ENCODE measurements at places on chromosomes 5 and 9. TPM values are rescaled to one million over a fixed set of nuclear protein-coding genes. Genes with fewer than 3 reads are reported as not detected.
A peak's percentile ranks its signal among the peaks of the same experiment; 100 is the strongest.

The KIF20A gene
- 23.8 TPM for total RNA-seq

DNA sequence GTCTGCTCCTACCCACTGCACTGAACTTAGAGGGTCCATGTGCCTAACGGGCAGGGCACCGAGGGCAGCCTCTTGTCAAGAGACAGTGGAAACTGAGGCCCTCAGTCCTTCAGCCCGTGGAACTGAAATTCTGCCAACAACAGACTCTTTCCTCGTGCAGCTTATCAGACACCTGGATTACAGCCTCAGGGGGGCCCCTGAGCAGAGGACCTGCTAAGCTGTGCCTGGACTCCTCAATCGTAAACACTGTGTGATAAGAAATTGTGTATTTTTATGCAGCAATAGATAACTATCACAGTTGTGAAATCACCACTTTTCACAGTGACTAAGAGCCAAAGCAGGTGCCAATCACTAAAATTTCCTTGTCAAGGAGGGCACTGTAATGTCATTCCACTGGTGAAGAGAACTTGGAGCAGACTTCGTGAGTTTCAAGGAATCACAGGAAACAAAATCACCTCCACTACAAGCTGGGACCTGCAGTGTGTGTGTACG is 33.4 kb upstream of the CTSV start:
- no peak for DNase-seq

GRCh38 chr9:90914868-90915483 is 113.4 kb downstream of the SYK start:
- DNase-seq, result peak; percentile 80

- DNase-seq, result no peak
Observed at GRCh38 chr5:13511442-13511841, 433.0 kb downstream of the DNAH5 start.

- DNase-seq, result no peak
Observed at GRCh38 chr5:52448111-52448510, 339.6 kb upstream of the ITGA1 start.

- DNase-seq, result no peak
Observed at GRCh38 chr5:131329286-131329560, 65.4 kb downstream of the CDC42SE2 start.

DNA sequence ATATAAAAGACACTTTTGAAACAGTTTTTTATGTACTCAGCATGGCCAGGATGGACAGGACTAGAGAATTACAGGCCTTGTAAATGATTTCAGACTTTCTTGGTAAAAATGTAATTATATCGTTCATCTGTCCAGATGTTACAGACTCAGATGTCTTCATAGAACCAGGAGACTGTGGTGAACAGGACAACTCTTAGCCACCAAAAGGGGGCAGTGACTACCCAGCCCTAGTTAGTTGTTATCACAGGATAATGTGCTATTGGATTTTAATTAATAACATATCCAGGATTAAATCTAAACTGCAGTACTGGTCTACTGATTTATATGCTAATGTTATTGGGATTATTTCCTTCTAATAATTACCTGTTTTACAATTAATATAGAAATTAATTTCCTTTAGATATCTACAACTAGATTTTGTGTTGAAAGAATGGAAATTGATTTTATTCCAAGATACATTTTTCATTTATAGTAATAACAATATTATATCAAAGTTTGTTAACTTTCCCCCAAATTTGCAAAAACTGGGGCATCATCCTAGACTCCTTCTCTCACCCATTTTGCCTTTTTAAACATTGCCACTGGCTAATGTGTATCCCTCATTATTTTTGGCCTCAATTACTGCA is 99.4 kb downstream of the MTREX start:
- peak; percentile 78 for DNase-seq

The CEL gene
- total RNA-seq, result under 0.01 TPM

DNA sequence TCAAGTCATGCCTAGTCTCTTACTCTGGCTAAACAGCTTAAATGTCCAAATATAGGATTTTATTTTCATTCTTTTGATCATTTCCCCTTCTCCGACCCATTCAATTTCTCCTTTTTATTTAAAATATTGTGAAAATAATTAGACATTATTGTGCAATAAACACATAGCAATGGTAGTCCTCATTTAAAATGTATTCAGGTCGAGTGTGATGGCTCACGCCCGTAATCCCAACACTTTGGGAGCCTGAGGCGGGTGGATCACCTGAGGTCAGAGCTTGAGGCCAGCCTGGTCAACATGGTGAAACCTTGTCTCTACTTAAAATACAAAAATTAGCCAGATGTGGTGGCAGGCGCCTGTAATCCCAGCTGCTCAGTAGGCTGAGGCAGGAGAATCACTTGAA is 26.7 kb downstream of the ADAMTS6 start:
- no peak for DNase-seq

The PDE6A gene
- total RNA-seq, result under 0.01 TPM

GRCh38 chr9:105511446-105511845 is 46.5 kb upstream of the FKTN start:
- no peak for DNase-seq

DNA sequence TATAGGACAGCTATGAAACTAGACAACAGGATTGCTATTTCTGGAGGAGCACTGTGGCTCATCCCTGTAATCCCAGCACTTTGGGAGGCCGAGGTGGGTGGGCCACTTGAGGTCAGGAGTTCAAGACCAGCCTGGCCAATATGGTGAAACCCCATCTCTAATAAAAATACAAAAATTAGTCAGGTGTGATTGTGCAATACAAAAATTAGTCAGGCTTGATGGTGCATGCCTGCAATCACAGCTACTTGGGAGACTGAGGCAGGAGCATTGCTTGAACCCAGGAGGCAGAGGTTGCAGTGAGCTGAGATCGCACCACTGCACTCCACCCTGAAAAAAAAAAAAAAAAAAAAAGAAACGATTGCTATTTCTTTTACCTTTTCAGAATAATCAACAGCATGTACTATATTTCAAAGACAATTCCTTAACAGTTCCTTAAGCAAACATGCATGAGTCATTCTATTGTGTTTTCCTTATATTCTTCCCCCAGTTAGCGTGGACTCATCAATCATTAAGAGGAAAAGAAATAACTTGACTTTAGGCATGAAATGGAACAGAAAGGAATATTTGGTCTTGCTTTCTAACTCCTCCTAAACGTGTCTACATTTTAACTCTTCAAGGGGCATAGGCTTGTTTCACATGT is 162.6 kb downstream of the TAF11L14 start:
- peak; percentile 20 for DNase-seq

- DNase-seq, result no peak
Observed at GRCh38 chr5:133669472-133669871, 57.1 kb upstream of the FSTL4 start.

The GRIN1 gene
- not detected for total RNA-seq

DNA sequence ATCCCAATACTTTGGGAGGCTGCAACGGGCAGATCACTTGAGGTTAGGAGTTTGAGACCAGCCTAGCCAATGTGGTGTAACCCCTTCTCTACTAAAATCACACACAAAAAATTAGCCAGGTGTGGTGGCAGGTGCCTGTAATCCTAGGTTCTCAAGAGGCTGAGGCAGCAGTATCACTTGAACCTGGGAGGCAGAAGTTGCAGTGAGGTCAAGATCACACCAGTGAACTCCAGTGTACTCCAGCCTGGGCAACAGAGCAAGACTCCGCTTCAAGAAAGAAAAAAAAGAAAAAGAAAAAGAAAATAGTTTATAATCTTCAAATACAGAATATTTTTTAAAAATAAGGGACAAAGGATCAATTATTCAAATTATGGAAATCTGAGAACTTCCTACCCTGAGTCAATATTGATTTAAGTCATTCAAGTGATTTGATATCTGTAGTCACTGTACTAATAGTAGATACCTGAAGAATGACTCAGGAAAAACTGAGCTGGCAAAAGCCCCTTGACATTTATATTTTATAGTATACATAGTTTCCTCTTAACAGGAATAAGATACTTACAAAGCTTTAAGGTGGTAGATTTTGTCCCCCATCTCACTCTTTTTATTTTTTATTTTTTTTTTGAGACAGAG is 61.8 kb downstream of the PTBP3 start:
- peak; percentile 43 for DNase-seq

The ERAP2 gene
- total RNA-seq, result 180 TPM

DNA sequence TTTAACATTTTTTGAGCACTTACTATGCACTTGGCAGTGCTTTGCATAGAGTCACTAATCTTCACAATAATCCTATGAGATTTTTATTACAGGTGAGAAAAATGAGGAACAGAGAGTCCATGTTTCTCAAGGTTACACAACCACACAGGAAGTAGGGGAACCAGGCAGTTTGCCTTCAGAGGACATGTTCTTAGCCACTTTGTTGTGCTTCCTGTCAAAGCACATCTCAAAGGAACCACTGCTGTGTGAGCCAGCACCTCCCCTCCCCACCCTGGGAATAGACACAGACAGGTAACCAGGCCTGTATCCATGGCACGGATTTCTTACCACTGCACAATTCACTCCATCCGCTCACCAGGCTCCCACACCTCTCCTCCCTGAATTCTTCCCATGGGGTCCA is 6.3 kb upstream of the DNAJB5 start:
- DNase-seq, result no peak

- DNase-seq, result no peak
Observed at GRCh38 chr5:144950996-144951395, 780.3 kb downstream of the KCTD16 start.

GRCh38 chr5:156093024-156093423 is 233.9 kb upstream of the SGCD start:
- no peak for DNase-seq

- peak; percentile 45 for DNase-seq
Observed at GRCh38 chr9:5586391-5586802, 42.5 kb upstream of the RIC1 start.

DNA sequence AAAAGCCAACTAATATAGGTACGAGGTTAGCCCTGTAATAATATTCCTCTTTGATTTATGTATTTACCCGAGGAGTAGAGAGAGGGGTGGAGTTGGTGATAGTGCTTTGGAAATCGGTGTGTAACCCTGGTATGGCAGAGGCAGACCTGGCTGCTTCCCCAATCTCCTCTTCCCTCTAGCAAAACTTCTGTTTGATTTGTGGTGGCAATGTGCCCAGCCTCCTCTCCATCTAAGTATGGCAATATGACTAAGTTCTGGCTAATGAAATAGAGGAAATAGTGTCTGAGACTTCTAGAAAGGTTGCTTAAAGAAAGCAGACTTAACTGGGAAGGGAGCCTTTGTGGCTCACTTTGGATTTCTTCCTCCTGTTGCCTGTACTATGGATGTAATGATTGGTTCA is 491.1 kb downstream of the ENC1 start:
- peak; percentile 93 for DNase-seq

DNA sequence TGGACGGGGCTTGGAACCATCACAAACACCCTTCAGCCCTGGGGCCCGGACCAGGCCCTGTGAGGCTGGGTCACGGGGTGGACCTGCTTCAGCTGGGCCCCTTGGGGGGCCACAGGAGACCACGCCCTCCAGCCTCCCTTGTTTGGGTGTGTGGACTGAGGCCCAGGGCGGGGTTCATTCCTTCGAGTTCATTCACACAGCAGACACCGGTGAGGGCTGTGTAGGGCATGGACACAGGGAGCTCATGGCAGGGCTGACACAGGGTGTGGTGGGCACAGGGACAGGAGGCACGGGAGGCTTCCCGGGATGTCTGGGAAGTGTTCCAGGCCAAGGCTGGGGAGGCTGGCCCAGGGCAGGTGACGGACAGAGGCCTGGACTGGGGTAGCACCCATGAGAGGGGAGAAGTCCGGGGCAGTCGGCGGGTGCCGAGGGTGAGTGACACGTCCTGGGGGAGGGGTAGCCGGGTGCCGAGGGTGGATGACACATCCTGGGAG is 8.9 kb downstream of the DNLZ start:
- DNase-seq, result peak; percentile 37

The FOXI1 gene
- total RNA-seq, result not detected

GRCh38 chr5:161042862-161043261 is 190.9 kb upstream of the ATP10B start:
- DNase-seq, result no peak

The TAF11L14 gene
- total RNA-seq, result not detected

DNA sequence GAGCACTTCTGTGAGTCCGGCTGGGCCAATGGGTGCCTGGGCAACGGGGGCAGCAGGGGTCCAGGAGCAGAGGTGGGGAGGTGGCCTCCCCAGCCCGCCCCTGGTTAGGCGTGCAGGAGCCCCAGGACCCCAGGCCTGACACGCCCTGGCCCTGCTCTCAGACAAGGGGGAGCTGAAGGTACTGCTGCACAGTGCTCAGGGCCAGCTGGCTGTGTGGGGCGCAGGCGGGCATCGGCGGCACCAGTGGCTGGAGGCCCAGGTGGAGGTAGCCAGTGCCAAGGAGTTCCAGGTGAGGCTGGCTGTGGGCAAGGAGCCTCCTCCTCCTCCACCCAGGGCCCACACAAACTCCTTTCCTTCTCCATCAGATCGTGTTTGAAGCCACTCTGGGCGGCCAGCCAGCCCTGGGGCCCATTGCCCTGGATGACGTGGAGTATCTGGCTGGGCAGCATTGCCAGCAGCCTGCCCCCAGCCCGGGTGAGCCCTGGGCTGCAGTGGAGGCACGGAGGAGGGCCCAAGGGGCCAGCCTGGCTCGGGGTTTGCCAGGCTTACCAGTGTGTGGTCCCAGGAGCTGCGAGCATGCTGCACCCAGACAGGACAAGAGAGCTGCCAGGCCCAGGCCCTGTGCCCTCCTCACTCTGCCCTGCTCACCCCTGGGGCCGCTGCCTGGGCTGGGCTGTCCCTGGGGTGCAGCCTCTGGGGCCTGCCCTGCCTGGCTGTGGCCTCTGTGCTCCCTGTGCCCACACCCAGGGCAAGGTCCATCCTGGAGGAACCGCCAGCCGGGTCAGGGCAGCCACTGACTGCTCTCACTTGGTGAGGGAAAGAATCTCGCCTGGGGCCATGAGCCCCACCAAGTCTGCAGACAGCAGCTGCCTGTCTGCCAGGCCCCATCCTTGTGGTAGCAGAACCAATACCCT is 7.0 kb downstream of the MAMDC4 start:
- DNase-seq, result peak; percentile 45

GRCh38 chr9:92468206-92468605 is 14.1 kb downstream of the ASPN start:
- DNase-seq, result peak; percentile 61

GRCh38 chr9:105290418-105290817 is 46.0 kb downstream of the SLC44A1 start:
- peak; percentile 75 for DNase-seq

The ST6GALNAC4 gene
- total RNA-seq, result 32.6 TPM

DNA sequence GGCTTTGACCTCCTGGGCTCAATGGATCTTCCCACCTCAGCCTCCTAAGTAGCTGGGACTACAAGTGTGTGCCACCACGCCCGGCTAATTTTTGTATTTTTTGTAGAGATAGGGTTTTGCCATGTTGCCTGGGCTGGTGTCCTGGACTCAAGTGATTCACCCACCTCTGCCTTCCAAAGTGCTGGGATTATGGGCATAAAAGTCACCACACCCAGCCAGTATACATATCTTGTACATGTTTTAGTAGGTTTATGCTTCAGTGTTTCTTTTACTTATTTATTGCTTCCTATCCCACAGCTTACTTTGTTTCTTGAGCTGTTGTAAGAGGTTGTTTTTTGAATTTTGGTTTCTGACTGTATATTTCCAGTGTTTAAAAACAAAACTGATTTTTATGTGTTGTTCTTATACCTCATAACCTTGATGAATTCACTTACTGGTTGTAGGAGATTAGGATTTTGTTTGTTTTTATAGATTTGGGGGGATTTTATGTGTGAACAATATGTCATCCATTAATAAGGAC is 12.9 kb downstream of the FBXW5 start:
- DNase-seq, result no peak

- no peak for DNase-seq
Observed at GRCh38 chr5:23025629-23026233, 172.6 kb upstream of the CDH12 start.

Data from fibroblast of lung (primary cell).